ENCODE measurements at places on chromosomes 16 and 17.

- DNase-seq, result peak; percentile 91
Observed at GRCh38 chr16:346587-346986, 5.9 kb downstream of the AXIN1 start.

DNA sequence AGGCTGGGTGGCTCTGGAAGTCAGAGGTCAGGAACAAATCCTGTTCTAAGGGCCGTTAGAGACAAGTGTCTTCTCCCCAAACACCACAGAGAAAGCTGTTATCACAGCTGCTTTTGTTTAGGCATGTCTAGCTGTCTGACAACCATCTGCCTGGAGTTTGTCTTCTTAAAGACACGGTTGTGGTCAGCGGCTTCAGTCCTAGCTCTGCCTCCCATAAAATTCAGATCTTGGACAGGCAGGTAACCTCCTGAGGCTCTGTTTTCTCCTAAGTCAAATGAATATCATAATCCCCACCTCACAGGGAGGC lies 2.3 kb upstream of the ITGA3 start:
- DNase-seq, result no peak

DNA sequence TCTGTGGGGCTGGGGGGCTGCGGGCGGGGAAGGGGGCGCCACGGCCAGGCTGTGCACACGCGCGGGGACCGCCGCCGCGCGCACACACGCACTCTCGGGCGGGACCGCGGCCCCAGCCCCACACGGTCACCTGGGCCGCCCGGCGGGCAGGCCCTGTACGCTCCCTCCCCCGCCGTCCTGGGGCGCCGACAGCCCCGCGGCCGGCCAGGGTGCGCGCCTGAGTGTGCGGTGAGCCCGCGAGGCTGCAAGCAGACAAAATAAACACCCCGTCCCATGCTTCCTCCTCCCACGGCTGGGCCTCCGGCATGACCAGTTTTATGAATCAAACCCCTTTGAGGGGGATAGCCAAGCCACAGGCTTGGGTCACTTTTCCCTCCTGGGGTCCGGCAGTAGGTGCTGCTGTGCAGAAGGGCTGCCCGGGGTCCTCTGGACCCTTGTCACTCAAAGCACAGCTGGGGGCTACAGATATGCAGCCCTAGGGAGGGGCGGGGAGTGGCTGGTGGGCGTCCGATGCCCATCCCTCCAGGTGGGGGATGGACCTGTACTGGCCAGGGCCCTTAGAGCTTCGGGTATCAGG lies 441 bp downstream of the VASN start:
- DNase-seq, result peak; percentile 40

GRCh38 chr17:37828651-37829124 lies 83.8 kb upstream of the HNF1B start:
- DNase-seq, result no peak

DNA sequence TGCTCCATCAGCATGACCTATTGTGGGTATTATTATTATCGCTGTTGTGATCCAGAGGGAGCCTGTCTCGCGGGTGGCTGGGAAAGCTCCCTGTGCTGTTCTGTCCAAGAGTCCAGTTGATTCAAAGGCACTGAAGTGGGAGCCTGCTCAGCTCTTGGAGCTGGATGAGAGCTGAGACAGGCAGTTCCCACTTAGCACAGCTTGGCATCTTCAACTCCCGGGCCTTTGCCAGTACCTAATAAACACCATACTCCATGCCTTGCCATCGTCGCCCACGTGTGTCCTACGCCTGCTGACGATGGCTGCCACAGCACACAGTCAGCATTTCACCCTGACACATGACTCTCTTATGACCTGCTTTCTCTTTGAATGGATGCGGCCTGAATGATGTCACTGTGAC lies 32.6 kb downstream of the RTN4RL1 start:
- no peak for DNase-seq

- DNase-seq, result no peak
Observed at GRCh38 chr17:40611840-40612474, 35.7 kb downstream of the SMARCE1 start.

DNA sequence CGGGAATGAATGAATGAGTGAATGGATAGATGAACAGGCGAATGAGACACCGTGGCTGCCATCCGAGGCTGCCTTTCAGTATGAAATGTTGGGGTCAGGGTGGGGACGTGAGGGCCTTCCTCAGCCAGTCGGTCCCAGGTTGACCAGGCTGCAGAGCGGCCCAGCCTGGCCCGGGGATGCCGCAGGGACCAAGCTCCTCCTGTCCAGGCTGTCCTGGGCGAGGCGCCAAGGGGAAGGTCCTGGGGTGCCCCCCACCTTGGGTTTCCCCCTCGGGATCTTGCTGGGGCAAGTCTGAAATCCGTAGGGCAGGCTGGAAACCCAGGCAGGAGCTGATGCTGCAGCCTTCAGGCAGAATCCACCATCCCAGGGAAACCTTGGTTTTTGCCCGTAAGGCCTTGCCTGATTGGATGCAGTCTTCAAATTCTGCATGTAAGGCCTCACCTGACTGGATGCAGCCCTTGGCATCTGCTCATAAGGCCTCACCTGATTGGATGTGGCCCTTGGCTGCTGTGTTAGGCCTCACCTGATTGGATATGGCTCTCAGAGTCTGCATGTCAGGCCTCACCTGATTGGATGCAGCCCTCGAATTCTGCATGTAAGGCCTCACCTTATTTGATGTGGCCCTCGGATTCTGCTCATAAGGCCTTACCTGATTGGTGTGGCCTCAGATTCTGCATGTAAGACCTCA lies 61.7 kb upstream of the ZNF469 start:
- DNase-seq, result no peak

GRCh38 chr16:49600976-49601375 lies 227.4 kb downstream of the C16orf78 start:
- no peak for DNase-seq

DNA sequence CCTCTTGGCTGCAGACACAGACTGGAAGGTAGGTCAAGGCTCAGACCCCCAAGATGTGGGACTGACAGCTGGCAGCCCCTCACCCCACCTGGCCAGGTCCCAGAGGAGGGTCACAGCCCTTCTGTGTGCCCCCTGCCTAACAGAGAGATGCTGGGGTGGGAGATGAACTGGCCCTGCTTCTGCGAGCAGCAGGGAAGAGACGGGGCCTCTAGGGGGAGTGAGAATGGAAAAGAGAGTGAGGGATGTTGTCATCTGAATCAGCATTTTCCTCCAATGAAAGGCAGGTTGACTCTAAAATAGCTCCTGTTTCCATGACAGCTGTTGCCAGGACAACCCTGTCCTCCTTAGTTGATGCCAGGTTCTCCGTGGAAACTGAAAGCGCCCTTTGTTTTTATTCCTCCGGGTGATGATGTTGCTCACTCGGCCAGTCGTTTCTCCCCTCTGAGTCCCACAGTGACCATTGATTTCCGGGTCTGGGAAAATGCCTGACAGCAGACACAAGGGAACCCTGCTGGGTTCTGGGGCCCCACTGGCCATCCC lies 4.9 kb upstream of the NDRG4 start:
- peak; percentile 87 for DNase-seq

DNA sequence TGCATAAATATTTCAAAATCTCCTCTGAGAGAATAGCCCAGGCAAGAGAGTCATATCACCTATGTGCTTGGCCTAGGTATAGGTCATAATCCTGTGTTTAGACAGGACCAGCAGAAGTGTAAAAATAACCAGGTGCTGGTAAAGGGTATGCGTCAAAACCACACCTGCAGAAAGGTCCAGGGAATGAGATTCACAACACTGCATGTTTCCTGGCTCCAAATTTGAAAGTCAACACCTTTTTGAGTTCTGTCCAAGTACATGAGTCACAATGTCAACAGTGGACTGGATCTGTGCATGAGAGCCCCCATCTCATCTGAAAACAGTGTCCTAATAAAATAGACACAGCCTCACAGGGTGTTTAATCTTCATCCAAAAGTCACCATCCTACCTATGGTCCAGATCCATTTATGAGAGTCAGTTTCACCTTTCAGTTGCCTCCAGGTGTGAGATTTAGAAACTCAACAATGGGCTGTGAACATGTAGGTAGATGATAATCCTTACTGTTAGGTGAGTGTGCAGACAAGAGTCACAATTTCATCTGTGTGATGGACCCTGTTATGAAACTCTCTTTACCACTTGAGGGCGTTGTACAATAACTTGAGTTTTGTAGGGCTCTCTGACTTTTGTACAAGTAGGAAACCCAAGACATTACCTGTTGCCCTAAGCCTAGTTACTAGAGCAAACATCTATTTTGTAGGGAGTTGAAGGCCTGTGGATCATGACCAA lies 2100.7 kb downstream of the TP53TG3F start:
- DNase-seq, result no peak

GRCh38 chr17:8068736-8069586 lies 18.6 kb downstream of the ALOX12B start:
- no peak for DNase-seq

- peak; percentile 14 for DNase-seq
Observed at GRCh38 chr17:30234964-30235363, 533 bp downstream of the SLC6A4 start.
